ENCODE measurements at places on chromosomes 11 and 22. TPM values are rescaled to one million over a fixed set of nuclear protein-coding genes. Genes with fewer than 3 reads are reported as not detected.

- DNase-seq, result no peak
Measured at GRCh38 chr11:20156876-20157613, 3.2 kb downstream of the DBX1 start.

DNA sequence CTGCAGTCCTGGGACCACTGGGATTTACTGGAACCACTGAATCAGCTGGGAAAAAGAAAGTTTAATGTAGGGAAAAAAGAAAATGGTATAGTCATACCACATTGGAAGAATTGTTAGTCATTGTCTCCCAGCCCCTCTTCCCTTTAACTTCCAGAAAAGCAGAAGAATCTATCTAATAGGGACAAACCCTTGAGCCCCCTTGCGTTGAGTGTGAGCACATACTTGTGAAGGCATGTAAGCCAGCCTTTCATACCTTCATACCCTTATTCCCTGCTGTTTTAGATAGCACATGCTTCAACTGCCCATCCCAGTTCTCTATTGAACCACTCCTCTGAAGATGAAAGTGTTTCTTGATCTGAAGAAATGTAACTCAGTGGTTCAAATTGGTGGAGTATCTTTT lies 6.6 kb downstream of the TREH start:
- DNase-seq, result no peak

- DNase-seq, result no peak
Measured at GRCh38 chr22:31935961-31936635, 8.2 kb upstream of the YWHAH start.

Gene KRTAP5-7
- not detected for total RNA-seq

- no peak for DNase-seq
Measured at GRCh38 chr22:46844606-46845210, 82.3 kb downstream of the TBC1D22A start.

- no peak for DNase-seq
Measured at GRCh38 chr11:17673951-17674350, 45.4 kb upstream of the MYOD1 start.

- no peak for DNase-seq
Measured at GRCh38 chr11:105401269-105401809, 208.5 kb upstream of the GRIA4 start.

Gene HBG2
- total RNA-seq, result not detected

Gene CYP2D6
- total RNA-seq, result 4.5 TPM

DNA sequence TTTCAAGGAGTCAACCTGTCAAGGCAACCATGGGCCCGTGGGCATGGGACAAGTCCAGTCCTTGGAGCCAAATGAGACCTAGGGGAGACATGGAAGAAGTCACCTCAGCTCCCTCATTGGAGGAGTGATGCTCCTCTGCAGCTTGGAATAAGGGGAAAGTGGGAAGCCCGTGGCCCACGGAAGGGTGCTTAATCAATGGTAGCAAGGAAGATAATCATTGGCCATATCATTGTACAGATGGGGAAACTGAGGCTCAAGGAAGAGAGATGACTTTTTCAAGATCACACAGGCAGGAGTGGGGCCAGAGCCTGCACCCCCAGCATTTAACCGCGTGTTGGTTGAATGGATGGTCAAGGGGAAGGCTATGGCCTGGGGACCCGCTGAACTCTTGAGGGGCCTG lies 133.0 kb downstream of the OSBP2 start:
- DNase-seq, result no peak

GRCh38 chr11:2767801-2768200 lies 68.0 kb upstream of the KCNQ1OT1 start:
- DNase-seq, result no peak

Gene LGALS12
- total RNA-seq, result not detected

DNA sequence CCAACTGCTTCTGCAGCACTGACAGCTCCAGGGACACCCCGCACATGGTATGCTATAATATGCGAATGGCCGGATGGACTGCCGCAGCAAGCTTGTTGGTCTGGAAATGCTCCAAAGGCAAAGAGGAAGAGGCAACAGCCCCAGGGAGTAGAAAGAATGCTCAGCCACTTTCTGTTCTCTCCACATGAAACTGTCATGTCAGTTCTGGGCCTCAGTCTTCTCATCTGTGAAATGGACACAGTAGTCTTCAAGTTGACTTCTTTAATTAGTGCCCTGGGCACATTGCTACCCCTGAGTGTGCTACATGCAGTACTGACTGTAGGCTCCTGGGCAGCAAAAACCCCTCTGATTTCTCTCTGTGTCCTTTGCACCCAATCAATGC lies 19.9 kb downstream of the IL10RA start:
- no peak for DNase-seq

GRCh38 chr11:83007909-83008580 lies 63.7 kb downstream of the RAB30 start:
- DNase-seq, result peak; percentile 54

DNA sequence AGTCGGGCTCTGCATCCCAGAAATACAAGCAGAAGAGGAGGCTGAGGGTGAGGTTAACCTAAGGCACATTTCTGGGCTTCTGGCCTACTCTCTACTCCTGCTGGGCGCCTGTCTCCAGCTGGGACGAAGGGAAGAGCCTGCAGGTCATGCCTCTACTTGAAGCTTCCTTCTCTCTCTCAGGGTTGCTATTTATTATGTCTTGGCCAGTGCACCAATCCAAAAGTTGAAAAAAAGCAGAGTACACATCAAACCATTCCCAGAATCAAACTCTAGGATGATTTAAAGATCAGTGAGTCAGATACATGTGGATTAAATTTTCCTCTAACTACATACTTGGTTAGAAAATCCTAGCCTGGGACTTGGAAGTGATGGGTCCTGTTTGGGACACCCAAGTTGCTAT lies 60.2 kb upstream of the CDON start:
- no peak for DNase-seq

GRCh38 chr11:64577202-64577601 lies 13.8 kb upstream of the SLC22A12 start:
- no peak for DNase-seq

- DNase-seq, result no peak
Measured at GRCh38 chr11:26830218-26830617, 108.4 kb upstream of the SLC5A12 start.

Gene CBX7
- 31.5 TPM for total RNA-seq

- no peak for DNase-seq
Measured at GRCh38 chr11:5196731-5197130, 3.8 kb downstream of the OR51V1 start.

- no peak for DNase-seq
Measured at GRCh38 chr22:49595465-49596078, 232.1 kb downstream of the BRD1 start.

DNA sequence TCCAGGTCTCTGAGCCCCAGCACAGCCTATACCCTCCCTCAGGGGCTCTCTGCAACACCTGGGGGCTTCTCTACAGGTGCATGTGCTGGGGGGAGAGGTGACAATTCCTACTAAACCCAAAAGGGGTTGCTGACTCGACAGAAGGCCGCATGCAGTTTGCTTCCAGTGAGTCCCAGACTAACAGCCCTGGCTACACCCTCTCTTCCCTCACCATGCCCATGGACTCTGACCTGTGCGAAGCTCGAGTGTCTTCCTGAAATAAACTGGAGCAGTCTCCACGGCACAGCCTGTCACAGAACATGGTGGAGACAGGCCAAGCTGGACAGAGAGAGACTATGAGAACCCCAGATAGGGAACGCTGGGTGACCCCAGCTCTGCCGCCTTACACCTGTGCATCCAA lies 16.6 kb downstream of the PLEKHA7 start:
- DNase-seq, result no peak

DNA sequence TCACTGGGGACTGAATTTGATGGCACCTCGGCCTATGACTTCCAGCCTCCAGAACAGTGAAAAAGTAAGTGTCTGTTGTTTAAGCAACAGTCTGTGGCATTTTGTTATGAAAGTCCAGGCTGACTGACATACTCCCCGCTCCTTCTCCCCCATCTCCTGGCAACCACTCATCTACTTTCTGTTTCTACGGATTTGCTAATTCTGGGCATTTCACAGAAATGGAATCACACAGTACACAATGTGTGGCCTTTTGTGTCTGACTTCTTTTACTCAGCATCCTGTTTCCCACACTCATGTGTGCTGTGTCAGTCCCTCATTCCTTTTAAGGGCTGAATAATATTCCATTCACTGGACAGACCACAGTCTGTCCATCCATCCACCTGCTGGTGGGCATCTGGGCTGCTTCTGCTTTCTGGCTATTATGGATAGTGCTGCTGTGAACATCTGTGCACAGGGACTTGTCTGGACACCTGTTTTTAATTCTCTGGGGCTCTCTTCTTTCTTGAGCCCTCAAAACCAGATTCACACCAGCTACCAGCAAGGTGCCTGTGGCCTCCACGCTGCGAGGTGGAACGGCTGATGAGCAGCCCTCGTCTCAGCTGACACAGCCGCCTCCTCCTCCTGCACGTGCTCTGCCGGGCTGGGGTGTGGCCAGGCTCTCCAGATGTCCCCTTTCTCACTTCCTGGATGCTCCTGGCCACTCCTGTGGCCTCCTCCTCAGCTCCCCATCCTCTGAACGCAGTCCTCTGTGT lies 333.1 kb downstream of the CTTN start:
- DNase-seq, result no peak

Gene GLYAT
- total RNA-seq, result not detected
